ENCODE measurements at places on chromosomes 16 and 17.

DNA sequence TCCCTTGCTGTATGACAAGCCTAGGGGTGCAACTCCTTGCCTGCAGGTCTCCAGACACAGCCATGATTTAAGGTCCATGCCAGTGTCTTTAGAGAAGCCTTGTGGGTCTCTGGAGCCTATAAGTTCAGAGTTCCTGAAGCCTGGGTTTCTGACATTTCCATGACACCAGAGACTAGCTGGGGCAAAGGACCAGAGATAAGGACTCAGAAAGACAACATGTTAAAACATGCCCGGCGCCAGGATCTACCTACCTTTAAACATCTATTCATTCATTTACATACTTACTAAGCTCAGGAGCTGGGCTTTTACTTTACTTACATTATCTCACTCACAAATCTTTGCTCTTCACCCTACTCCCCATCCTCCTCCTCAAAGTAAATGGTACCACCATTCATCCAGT lies 1.5 kb downstream of the MRPL27 start:
- DNase-seq = no peak

DNA sequence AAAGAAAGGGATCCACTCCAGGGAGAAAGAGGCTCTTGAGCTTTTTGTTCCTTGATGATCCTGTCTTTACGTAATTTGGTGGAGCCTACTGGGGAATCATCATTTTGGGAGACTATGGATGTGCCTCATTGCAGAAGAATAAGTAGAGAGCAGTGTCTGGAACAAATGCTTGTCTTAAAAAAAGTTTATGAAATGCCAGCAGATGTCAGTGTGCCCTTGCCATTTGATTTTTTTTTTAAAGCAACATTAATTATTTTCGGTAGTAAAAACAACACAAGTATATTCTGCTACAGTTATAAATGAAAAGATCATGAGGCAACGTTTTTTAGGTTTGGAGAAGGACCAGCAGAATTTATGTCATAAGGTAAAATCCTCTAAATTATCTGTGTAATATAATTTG lies 934.8 kb upstream of the EEF2KMT start:
- no peak for DNase-seq

- DNase-seq = no peak
Measured at GRCh38 chr17:47630614-47631013, 19.1 kb upstream of the KPNB1 start.

DNA sequence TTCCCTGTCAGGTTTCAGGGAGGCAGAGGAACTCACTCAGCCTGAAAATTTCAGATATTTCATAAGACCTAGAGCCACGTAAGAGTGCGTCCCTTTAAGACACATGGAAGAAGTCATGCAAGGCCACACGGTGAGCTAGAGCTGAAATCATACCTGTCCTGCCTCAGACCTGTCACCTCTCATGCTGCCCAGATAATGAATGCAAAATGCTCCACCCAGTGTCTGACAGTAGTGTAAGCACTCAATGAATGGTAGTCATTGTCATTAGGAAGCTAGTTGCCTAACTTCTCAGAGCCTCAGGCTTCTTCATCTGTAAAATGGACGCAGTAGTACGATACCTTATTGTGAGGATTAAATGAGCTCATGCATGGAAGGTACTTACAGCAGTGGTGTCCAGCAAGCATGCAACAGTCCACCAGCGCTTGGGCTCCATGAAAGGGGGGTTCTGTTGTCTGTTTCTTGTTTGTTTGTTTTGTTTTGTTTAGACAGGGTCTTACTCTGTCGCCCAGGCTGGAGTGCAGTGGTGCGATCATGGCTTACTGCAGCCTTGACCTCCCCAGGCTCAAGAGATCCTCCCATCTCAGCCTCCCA lies 60.7 kb downstream of the WSB1 start:
- no peak for DNase-seq

- no peak for DNase-seq
Measured at GRCh38 chr17:58291246-58291645, 10.5 kb upstream of the MPO start.

GRCh38 chr17:59357929-59358328 lies 26.5 kb downstream of the YPEL2 start:
- no peak for DNase-seq

- no peak for DNase-seq
Measured at GRCh38 chr17:45116434-45117016, 15.8 kb downstream of the PLCD3 start.

GRCh38 chr17:378068-378467 lies 25.5 kb upstream of the RPH3AL start:
- DNase-seq = no peak

- no peak for DNase-seq
Measured at GRCh38 chr16:3562914-3563480, 14.2 kb downstream of the NLRC3 start.

GRCh38 chr17:82859431-82860403 lies 19.9 kb upstream of the ZNF750 start:
- no peak for DNase-seq

DNA sequence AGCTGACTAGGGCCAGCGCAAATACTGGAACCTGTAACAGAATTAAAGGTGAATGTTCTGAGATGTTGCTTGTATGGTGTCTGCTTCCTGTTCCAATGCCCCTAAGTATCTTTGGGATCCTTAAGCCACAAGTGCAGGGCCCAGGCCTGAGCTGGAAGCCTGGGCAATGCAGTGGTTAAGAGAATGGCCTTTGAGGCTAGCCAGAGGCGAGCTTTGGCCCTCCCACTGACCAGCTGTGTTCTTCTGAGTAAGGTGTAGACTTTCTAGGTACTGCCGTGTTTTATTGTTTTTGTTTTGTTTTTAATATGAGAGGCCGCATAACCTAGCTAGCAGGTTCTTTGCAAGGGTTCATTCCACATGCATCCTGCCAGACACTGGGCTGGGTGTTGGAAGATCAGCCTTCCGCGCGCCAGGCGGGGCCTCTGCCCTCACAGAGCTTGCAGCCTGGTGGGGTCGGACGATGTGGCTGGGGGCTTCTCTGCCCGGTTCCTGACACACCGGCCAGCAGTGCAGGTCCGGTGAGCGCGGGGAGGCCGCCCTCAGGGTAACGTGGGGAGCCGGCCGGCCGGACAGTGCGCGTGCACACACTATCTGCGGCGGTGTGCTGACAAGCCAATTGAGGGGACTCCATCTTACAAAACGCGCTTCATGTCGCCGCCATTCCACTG lies 551 bp upstream of the MLX start:
- peak; percentile 5 for DNase-seq

- no peak for DNase-seq
Measured at GRCh38 chr17:45995627-45996270, 3.3 kb upstream of the STH start.

GRCh38 chr16:29804455-29805231 lies 1.7 kb upstream of the MAZ start:
- no peak for DNase-seq

GRCh38 chr17:546456-546855 lies 168.2 kb downstream of the VPS53 start:
- no peak for DNase-seq

GRCh38 chr16:12588510-12588909 lies 215.2 kb downstream of the CPPED1 start:
- no peak for DNase-seq

DNA sequence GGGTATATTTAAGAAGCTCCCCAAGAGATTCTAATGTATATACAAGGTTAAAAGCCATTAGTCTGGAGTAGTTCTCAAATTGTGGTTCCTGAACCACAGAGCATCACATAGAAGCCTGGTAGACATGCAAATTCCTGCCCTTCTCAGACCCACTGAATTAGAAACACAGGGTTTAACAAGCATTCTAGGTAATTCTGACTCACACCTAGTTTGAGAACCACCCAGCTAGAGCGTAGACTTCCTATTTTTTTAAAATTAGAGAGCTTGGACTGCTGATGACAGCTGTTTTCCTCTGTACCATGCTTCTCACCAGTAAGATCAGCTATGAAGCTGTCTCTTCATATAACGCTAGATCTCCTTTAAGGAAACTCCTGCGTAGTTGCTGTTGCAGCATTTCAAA lies 50.6 kb downstream of the HS3ST3B1 start:
- no peak for DNase-seq

DNA sequence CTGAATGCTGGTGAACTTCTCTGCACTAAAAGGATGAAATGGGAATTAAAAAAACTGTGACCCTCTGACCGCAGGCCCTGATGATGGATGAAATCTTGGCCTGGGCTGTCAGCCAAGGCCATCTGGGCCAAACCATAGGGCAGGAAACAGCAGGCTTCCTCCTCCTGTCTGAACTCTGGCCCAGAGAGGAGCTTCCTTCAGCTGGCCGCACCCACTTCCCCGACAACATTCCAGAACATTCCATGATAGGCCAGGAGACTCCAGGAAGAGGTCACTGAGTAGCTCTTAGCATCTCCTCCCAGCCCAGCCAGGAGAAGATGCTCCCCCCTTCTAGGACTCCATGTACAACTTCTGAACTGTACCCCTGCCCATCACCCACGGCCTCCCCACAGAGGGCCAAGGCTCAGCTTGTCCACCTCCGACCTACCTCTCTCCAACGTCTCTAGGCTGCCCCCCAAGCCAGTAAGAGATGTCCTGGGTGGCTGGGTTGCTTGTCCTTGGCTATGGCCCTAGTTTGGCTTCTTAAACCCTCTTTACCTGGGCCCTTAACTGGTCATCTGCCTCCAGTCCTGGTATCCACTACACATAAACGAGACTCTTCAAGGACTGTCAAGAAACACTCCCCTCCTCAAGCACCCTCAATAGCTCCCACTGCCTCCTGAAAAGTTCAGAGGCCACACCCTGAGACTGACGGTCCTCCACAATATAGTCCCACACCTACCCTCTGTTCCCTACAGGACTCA lies 1.7 kb downstream of the RPH3AL start:
- DNase-seq = no peak

GRCh38 chr17:59695945-59696681 lies 11.1 kb downstream of the PTRH2 start:
- DNase-seq = no peak

DNA sequence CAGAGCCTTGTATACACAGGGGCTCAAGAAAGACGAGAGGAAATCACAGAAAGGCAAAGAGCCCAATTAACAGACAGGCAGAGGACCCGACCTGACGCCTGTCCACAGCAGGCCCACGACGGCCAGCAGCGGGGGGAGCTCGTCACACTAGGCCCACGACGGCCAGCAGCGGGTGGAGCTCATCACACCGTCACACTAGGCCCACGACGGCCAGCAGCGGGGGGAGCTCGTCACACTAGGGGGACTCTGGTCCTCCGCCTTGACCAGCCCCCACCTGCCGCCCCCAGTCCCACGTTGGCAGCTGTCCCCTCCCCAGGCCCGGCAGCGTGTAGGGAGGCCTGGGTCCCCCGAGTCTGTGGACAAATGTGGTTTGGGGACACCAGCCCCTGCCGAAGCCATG lies 23.7 kb upstream of the GNG13 start:
- no peak for DNase-seq

GRCh38 chr17:1960545-1960912 lies 64.6 kb downstream of the RTN4RL1 start:
- DNase-seq = no peak

DNA sequence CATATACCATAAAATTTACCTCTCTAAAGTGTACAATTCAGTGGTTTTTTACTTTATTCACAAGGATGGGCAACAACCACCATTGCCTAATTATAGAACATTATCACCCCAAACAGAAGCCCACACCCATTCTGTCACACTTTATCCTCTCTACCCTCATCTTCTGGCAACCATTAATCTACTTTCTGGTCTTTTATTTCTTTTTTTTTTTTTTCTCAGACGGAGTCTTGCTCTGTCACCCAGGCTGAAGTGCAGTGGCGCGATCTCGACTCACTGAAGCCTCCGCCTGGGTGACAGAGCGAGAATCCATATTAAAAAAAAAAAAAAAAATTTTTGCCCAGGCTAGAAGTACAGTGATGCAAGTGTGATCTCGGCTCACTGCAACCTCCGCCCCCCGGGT lies 90.7 kb upstream of the CLEC18B start:
- DNase-seq = no peak

- no peak for DNase-seq
Measured at GRCh38 chr17:4827399-4827798, 5.7 kb upstream of the MINK1 start.

DNA sequence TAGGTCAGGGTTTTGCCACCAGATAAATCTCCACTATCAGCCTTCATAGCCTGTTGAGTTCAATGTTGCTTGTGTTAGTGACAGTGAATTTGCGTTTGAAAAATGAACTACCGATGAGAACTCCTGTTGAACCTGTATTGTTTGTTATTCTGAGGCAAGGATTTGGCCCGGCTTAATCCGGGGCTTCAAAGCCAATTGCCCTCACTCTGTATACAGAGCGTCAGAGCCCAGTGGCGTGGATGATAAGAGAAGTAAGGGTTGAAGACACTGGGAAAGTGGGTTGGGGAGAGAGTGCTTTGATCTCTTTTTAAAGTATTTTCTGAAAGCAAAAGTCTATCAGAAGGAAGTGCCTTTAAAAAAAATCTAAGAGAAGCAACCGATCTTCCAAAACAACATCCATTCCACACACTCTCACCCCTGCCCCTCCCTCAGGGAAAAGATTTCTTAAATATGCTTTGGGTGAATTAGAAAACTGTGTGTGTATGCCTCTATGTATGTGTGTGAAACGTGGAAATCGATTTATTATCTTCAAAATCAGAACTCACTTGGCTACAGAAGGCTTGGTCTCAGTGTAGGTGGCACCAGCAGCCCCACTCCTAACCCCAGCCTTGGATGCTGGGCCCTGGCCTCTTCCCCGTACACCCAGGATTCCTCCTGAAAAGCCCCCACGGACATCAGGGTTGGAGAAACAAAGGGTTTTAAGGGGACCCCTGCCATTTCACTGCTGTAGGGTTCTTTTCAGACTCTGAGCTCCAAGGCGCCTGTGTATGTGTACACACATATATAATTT lies 8.8 kb downstream of the TBX4 start:
- DNase-seq = no peak

GRCh38 chr17:45070001-45070400 lies 8.9 kb downstream of the NMT1 start:
- DNase-seq = no peak

- DNase-seq = no peak
Measured at GRCh38 chr17:75181608-75182318, 996 bp downstream of the SUMO2 start.

GRCh38 chr16:82134846-82135245 lies 35.2 kb downstream of the MPHOSPH6 start:
- no peak for DNase-seq

- peak; percentile 45 for DNase-seq
Measured at GRCh38 chr17:56891751-56892150, 22.1 kb downstream of the TRIM25 start.

- DNase-seq = no peak
Measured at GRCh38 chr17:15418781-15419180, 48.6 kb downstream of the CDRT4 start.

- no peak for DNase-seq
Measured at GRCh38 chr16:23874613-23875294, 39.0 kb downstream of the PRKCB start.

- DNase-seq = no peak
Measured at GRCh38 chr16:53058882-53059281, 4.1 kb downstream of the CHD9 start.

All from stimulated activated CD4-positive, alpha-beta T cell treated with anti-CD3 and anti-CD28 coated beads, Interleukin-12 subunit alpha, Interleukin-12 subunit beta, amount 100 ng/mL, for 24 hours (primary cell).